GM23338 (cell line): ENCODE measurements at places on chromosomes 2 and 18. TPM values are rescaled to one million over a fixed set of nuclear protein-coding genes. Genes with fewer than 3 reads are reported as not detected.

PPP4R3B gene
- 48.5 and 56.6 TPM in 2 replicates for total RNA-seq

UBXN4 gene
- total RNA-seq: 57.6 and 62.0 TPM in 2 replicates

ALPP gene
- total RNA-seq: 0.28 and 0.31 TPM in 2 replicates

SNORC gene
- 0.62 and 0.80 TPM in 2 replicates for total RNA-seq

POTEI gene
- 0.08 and 0.56 TPM in 2 replicates for total RNA-seq

DNA sequence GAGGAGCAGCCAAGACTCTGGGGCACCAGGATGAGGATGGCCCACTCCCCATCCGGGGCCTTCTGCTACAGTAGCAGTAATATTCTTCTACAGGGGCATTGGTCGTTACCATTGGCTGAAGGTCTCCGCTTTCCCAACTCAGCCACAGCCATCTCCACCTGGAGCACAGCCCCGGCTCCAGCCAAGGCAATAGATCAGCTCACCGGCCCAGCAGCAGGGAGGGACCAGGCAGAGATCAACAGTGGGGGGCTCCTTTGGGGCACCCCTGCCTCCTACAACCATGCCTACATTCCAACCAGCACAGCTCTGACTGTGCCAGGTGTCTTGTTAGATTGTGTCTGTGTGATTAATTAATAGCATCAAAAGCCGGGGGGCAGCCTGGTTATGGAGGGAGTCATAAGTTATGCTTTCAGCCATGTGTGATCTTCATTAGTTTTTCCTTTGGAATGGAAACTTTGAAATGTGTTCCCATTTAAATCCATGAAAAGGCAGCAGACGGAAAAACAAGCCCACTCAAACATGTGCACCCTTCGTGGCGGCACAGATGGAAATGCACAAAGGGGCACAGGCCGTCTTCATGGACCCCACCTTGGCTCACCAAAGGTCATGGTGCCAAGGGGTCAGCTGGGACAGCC, 68.6 kb upstream of the BZW1 start:
- no peak for DNase-seq

GRCh38 chr2:55296393-55296792, 27.4 kb upstream of the MTIF2 start:
- no peak for DNase-seq

DNA sequence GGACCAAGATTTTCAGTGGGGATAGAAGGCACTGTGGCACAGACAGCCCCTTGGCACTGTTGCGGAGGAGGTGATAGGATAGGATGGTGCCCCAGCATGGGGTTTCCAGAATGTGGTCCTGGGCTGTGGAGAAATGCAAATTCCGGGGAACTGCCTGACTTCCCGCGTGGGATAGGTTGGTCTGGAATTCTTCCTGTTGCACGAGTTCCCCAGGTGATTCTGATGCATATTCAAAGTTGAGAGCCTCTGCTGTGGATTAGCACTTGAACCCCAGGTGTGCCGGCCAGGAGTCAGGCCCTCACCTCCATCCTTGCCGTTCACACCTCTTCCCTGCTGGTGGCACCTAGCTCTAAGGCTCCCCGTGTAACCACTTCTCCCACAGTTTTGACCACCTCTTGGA, 15.5 kb downstream of the NCK2 start:
- DNase-seq: peak; percentile 51

- no peak for DNase-seq
These were observed 87.0 kb downstream of the CERS6 start for GRCh38 chr2:168543037-168543436.

DNA sequence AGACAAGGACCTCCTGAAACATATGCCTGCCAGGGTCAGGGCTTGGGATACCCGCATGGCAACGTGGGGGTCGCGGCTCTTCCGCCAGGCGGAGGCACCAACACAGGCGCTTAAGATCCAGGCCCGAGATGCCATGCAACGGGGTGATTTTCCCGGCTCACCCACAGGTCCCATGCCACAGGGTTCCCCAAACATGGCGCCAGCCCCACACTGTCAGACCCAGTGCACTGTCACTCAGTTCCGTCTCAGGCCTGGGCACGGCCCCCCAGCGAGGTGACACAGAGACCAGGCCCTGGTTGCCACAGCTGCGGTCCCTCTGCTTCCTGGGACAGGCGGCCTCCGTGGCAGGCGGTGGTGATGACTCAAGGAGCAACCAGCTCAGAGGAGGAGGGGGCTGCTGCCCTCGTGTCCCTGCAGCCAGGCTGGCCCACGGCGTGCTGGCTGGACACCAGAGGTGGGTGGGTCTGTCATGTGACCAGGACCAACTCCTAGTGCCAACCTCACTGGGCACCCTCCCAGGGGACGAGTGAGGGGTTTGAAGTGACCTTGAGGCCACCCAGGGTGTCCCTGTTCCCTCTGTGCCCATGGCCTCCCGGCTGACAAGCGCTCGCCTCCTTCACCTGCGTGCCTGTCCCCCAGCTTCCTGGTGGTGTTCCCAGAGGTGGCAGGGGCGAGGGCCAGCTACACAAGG, 4.9 kb downstream of the PDCD1 start:
- DNase-seq: no peak

DNA sequence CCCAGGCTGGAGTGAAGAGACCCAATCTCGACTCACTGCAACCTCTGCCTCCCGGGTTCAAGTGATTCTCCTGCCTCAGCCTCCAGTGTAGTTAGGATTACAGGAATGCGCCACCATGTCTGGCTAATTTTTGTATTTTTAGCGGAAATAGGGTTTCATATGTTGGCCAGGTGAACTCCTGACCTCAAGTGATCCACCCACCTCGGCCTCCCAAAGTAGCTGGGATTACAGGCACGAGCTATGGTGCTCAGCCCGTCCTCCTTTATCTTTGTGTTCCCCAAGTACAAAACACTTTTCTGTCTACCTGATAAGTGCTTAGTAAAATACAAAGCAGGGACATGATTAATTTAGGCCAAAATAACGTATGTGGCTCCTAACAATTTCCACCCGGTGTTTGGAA, 91.2 kb upstream of the STK17B start:
- no peak for DNase-seq

DNA sequence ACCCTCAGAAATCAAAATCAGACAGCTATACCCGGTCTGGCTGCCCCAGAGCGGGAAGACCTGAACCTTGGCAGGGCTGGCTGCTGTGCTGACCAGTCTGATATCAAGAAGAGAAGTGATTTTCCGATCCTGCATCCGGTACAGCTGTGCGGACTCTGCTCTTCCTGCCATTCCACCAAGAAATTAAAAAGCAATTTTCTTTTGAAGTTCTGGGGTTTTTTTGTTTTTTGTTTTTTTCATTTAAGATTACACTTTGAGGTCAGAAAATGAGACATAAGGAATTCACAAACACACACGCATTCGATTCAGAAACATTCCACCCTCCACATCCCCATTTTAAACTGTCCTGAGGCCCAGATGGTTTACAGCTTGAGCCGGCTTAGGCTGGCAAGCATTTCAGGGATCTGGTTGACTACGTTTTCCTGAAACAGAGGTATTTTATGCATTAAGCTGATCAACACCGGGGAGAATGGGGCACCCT, 156.5 kb downstream of the COL6A3 start:
- no peak for DNase-seq

GRCh38 chr2:1339388-1340140, 73.7 kb upstream of the TPO start:
- DNase-seq: no peak

DNA sequence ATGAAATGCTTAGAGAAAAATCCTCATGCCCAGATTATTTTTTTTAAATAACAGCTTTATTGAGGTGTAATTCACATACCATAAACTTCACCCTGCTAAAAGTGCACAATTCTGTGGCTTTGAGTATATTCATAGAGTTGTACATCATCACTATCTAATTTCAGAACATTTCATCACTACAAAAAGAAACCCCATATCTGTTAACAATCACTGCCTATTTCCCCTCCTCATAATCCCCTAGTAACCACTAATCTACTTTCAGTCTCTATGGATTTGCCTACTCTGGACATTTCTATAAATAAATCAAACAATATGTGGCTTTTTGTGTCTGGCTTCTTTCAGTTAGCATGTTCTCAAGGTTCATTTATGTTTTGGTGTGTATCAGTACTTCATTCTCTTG, 51.4 kb downstream of the OSBPL1A start:
- no peak for DNase-seq

- DNase-seq: no peak
These were observed 282.9 kb upstream of the PKDCC start for GRCh38 chr2:41764919-41765318.

DNA sequence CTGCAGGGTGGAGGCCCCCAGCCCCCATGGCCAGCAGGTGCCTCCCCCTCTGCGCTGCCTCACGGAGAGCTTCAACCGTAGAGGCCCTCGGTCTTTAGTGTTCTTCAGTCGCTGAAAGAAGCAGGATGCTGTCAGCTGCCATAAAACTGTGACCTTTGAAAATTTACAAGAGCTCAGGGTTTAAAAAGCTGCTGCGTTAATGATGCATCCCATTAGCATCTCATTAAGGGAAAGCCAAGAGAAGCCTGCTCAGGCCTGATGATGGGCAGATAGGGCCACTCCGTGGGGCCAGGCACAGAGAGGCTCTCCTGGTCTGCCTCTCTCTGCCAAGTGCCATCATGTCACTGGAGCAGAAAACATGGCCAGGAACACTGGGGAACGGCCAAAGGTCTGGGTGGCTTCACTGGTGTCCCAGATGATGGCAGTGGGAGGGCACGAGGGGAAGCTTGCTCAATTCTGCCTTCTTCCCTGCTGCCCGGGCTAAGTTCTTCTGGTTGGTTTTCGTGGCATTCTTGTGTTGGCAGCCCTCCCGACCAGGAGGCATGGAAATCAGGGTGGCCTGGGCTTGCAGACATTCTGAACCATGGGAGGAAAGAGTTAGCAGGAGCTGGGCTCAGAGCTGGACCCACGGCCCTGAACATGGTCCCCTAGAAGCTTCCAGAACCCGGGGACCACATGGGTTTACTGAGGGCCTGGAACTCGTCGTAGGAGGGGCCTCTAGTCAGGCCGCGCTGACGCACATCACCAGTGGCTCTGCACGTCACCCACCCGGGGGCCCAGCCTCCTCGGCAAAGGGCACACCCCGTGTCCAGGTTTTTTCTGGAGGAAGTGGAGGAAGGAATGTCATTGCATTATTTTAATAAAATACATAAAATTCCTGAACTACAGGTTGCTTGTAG, 250.7 kb downstream of the KLHL29 start:
- DNase-seq: no peak

GRCh38 chr2:26387189-26387588, 14.5 kb upstream of the DRC1 start:
- no peak for DNase-seq

GRCh38 chr18:40108596-40108995, 1846.4 kb upstream of the PIK3C3 start:
- no peak for DNase-seq

DNA sequence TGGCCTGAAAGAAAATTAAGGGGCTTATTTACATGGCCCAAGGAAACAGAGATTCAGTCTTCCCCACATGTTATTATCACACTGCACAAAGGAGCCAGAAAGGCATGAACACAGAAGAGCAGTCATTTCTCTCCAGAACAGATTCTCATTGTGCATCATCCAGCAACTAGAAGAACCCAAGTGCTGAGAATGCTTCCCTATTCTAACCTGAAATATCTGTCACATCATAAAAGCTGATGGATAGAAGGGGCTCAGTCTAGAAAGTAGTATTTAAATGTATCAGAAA, 145.8 kb downstream of the TMEM163 start:
- no peak for DNase-seq

DNA sequence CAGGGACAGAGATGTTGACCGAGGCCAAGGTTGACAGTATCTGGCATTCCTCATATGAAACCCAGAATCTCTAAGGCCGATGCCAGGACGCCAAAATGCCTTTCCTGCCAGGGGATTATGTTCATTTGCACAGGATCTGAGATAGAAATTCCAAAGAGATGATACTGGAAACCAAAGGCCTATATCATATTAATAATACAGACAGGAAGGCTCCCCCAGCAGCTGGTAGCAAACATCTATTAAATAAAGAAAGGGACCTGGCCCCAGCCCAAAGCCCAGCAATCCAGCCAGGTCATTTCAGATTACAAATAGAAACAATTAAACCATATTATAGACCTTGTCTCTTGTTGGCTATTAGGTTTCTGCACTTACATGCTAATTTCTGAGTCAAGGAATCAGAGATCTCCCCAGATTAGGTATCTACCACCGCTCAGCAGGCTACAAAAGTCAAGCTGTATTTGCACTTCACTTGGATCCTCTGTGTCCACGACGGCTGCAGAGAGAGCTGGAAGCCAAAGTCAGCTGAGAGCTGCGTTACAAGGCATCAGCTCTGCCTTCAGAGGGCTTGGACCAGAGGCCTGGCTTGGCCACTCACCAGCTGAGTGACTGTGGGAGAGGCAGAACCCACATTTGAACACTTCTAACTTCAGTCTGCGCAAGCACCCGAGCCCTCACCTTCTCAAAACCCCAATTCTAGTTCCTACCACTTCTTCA, 269.3 kb upstream of the SIX2 start:
- no peak for DNase-seq

DNA sequence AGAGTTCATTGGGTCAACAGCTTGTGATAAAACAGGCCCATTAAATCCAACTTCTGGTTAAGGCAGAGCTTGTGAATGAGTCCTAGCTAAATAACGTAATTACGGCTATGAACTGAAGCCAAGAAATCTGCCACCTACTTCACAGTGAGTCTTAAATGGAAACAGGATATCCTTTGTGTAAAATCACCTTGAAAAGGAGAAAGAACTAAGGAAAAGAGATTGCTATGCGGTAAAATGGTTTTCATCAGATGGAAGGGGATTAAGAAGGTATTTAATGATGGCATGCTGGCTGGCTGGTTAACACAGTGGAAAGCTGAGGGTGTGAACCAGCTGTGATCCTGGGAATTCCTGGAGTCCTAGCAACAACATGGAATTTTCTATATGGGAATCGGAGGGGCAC, 156.6 kb downstream of the DOK6 start:
- peak; percentile 44 for DNase-seq

GRCh38 chr2:145846982-145847381, 1327.1 kb upstream of the ZEB2 start:
- no peak for DNase-seq

DNA sequence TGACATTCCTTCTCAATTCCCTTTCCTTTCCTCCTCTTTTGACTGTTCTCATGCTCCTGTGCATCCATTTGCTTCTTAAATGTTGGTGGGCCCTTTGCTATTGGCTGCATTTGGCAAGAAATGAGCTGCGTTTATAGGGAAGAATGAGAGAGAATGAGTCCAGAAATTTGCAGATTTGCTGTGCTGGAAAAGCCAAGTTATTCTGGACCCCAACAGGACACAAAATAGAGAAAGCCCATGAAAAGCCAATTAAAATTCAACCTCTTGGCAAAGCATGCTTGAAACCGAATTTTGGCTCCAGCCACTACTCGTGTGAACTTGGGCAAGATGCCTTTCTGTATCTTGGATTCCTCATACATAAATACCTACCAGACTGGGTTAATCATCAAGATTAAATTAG, 1.3 kb upstream of the SCLY start:
- no peak for DNase-seq
